ENCODE measurements at places on chromosomes 12 and 14.

- DNase-seq, result no peak
These were observed 48.6 kb upstream of the BCAT1 start for GRCh38 chr12:24997496-24997895.

DNA sequence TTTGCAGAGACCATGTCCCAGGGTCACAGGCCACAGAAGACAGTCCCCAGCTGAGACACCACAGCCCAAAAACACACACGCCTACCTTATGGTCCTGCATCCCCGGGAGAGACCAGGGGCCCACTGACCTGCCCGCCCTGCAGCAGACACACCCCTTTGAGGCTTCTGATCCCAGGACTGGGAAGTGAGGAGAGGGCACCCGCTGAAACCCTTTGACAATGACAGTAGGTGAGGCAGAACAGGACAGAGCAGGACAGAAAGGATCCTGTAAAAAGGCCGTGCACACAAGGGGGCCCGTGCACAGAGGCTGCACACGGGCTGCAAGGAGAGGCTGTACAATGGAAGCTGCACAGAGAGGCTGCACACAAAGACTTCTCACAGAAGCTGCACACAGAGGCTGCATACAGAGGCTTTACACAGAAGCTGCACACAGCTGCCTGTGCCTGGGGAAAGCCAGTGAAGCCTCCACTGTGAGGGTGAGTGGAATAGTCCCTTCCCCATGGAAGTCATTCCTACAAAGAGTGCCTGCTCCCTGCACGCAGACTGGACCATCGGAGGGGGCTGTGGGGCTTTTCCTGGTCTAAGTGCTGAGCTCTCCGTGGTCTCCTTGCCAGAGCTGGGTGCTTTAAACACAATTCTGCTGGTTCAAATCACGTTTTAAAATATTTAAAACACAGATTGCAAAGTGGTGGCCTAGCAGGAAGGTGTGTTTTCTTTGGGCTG, 16.6 kb upstream of the SFSWAP start:
- no peak for DNase-seq

DNA sequence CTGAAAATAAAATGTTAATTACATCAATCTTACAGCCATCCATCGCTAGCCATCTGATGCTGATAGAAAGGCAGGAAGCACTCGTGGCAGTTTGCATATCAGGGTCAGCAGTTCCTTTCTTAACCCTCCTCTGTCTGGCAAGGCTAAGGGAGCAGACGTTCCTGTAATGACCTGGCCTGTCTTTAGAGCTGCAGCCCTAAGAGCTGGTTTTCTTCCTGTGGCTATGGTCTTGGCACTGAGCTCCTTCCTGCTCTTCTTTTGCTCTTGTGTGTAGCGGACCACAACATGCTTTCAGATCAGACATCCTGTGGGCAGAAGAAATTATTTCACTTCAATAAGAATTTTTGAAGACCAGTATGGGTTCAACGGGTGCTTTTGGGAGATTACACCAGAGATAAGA, 170.4 kb downstream of the DAD1 start:
- DNase-seq, result no peak

DNA sequence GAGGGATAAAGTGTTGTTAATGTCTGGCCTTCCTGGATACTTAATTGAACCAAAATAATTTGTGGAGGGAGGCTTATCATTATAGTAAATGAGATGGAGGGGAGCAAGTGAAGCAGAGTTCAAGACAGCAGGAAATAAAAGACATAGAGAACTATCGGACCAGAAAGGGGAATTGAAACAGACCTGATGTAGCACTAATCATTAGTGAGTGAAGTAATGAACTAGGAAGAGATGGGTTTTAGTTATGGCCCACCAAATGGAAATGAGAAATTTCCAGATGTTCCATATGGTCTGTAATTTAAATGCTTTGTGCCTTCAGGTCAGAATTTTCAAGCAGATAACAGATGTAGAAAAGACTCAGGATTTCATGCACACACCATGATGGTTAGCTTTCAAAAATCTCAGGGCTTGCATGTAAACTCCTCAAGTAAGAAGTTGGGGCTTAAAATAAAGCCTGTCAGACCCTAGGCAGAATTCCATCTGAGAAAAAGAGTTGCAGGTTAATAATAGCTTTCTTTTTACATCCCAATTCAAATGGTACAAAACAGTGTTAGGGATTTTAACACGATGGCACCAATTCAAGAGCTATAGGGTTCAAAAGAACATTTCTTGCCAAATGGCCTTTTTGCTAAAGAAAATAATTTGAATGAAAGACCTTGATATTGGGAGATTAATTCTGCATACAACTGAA, 355.8 kb downstream of the FSCB start:
- DNase-seq, result no peak

DNA sequence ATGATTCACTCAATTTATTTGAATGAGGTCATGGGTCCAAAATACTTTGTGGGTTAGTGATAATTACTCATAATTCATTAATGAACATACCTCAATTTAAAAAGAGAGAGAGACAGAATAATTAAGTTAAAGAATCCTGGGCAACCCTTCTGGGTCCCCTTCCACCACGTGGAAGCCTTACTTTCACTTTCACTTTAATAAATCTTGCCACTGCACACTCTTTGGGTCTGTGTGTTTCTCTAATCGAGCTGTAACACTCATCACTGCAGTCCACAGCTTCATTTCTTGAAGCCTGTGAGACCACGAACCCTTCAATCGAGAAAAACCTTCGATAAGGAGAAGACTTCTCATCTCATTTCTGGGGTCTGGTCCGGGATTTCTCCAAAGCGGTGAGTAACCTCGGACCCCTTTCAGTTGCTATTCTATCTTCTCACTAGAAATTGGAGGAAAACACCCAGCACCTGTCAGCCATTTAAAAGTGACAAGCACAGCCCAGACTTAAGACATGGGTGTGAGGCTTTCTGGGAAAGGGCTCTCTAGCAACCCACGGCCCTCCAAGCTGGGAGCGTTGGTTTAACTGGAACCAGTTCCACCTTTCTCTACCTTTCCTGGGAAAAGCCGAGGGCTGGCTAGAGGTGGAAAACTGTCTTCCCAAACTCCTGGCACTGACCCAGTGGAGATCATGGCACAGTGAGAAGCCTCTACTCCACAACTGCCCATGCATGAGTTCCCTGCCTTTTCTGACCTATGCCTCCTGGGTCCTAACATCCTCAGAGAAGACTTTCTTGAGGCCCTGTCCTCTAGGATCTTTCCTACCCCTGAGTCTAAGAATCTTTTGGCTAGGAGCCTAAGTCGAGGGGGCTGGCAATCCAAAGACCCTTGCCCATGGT, 148.8 kb upstream of the ATF7IP start:
- no peak for DNase-seq

DNA sequence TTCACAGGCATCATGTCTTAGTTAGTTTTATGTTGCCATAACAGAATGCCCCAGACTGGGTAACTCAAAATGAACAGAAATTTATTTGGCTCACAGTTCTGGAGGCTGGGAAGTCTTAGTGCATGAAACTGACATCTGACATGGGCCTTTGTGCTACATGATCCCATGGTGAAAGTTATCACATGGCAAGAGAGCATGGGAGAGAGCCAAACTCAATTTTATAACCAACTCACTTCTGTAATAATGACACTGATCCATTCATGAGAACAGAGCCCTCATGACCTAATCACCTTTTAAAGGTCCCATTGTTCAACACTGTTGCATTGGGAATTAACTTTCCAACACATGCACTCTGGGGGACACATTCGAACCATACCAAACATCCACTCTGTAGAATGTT, 1015.1 kb downstream of the DIO2 start:
- DNase-seq, result no peak

DNA sequence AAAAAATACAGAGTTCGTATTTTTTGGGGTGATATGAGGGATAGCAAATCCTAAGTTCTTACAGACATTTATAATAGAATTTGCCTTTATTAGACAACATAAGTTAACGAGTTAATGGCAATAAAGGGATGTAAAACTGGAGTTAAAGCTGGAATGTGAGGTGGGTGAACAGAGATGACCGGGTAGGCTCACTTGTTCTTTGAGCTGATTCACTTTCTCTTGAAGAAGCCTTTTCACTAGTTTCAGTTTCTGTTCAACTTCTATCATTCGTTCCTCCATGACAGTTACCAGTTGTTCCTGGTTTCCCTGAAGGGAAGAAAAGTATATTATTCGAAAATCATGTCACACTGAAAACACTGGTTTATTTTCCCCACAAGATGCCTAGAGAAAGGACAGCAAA, 57.7 kb upstream of the SAV1 start:
- DNase-seq, result no peak

- no peak for DNase-seq
These were observed 550 bp upstream of the RESF1 start for GRCh38 chr12:31958569-31959160.

Data from activated gamma-delta T cell (primary cell).